ENCODE measurements at places on chromosomes 2 and 18. TPM values are rescaled to one million over a fixed set of nuclear protein-coding genes. Genes with fewer than 3 reads are reported as not detected.

- no peaks in the 10 kb centered on the region for H3K36me3 ChIP-seq
- no peak overlapping the region for H3K27ac ChIP-seq
- peaks cover 5% of the 10 kb centered on the region for H3K4me1 ChIP-seq
- no peak for DNase-seq
- H3K4me3 ChIP-seq = no peak overlapping the region
Measured at GRCh38 chr2:55088400-55088799, 38.1 kb upstream of the RTN4 start.

QPCT gene
- 7.1 TPM for total RNA-seq

FAM124B gene
- not detected for total RNA-seq

SF3B1 gene
- total RNA-seq = 157 TPM

ELOA2 gene
- total RNA-seq = not detected

GPC1 gene
- 63.4 TPM for total RNA-seq

SEC11C gene
- total RNA-seq = 21.7 TPM

- no peak for DNase-seq
- no peaks in the 10 kb centered on the region for H3K27me3 ChIP-seq
- no peaks in the 10 kb centered on the region for H3K36me3 ChIP-seq
- H3K4me3 ChIP-seq = no peak overlapping the region
- no peaks in the 10 kb centered on the region for H3K4me1 ChIP-seq
Measured at GRCh38 chr2:235162082-235162836, 210.4 kb downstream of the SH3BP4 start.

- no peak overlapping the region for H3K4me3 ChIP-seq
- no peaks in the 10 kb centered on the region for H3K4me1 ChIP-seq
- no peaks in the 10 kb centered on the region for H3K36me3 ChIP-seq
- H3K27ac ChIP-seq = no peak overlapping the region
- no peaks in the 10 kb centered on the region for H3K27me3 ChIP-seq
Measured at GRCh38 chr2:7440977-7441376, 523.8 kb downstream of the RNF144A start.

DNA sequence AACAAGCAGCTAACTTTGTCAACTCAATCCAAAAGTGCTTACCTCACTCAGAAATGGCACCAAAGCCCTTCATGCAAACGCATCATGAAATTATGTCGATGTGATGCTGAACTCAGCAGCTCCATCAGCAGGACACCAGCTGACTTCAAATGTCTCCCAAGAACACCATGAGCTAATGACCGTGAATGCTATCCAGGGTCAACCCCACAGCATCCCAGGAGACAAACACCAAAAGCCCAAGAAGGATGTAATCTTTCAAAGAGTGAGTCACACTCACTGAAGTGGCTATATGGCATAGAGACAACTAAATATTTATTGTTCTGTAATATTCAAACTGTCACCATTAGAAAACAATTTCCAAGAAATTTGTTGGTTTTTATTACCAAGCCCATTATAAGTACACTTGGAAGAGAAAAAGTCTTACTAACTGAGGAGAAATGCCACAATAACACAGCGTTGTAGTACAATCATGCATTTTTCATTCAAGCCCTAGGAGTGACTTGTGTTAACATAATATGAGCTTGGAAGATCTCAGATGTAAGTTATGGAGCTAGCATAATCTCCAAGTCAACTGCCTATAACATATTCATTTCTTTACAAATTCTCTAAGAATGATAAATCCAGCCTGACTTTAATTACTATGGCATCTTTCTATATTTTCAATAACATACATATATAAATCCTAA is 165.0 kb upstream of the CCDC68 start:
- DNase-seq = no peak
- no peak overlapping the region for H3K27ac ChIP-seq
- H3K36me3 ChIP-seq = no peaks in the 10 kb centered on the region
- H3K4me1 ChIP-seq = no peaks in the 10 kb centered on the region
- no peak overlapping the region for H3K4me3 ChIP-seq

Measured in SJSA1 (cell line).